ENCODE measurements at places on chromosomes 1 and 21. TPM values are rescaled to one million over a fixed set of nuclear protein-coding genes. Genes with fewer than 3 reads are reported as not detected.

GRCh38 chr1:184789884-184790283 lies 35.2 kb upstream of the EDEM3 start:
- DNase-seq, result no peak

The F13B gene
- not detected for total RNA-seq

The CFHR2 gene
- not detected for total RNA-seq

- DNase-seq, result no peak
Measured at GRCh38 chr1:234585330-234586055, 24.5 kb downstream of the IRF2BP2 start.

The HMCN1 gene
- total RNA-seq, result 6.0 TPM

GRCh38 chr1:235642011-235642942 lies 7.3 kb downstream of the GNG4 start:
- DNase-seq, result no peak

- DNase-seq, result no peak
Measured at GRCh38 chr1:62317021-62317768, 2.0 kb downstream of the KANK4 start.

DNA sequence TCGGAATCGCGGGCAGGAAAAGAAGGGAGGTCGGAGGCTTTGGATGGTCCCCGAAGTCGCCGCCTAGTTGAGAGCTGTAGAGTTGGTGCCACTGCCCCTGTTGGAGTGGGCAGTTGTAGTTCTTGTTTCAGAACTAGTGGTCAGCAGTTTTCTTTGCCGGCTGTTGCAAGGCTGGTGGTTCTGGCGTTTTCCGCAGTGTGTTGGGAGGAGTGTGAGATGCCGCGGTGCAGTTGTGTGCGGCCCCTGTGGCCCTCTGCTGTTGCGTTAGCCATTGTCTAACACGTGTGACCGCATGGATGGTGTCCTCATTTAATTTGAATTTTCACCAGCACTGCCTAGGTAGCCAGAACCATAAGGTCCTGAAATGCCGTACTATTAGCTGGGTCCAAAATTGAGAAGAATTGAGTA lies 1.4 kb downstream of the ARF1 start:
- no peak for DNase-seq

The CR1L gene
- total RNA-seq, result not detected

DNA sequence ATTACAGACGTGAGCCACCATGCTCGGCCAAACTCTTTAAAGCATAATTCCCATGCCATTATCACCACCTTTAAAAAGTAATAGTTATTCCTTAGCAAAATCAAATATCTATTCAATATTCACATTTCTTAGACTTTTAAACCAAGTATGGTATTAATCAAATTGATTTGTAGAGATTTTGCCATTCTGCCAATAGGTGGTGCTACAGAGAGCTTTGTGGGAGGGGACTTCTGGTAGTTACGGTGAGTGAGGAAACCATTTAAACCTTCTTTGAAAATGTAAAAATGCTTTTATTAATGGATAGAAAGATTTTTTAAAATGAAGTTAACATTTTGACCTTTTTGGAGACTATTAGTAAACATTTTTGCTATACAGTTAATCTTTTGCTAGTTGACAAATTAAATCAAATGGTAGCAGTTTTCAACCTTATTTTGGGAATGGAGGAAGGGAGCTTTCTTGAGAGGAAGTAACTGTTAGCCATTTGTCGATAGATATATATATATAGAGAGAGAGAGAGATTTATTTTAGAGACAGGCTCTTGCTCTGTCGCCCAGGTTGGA lies 19.3 kb downstream of the IARS2 start:
- DNase-seq, result no peak

The SYCP1 gene
- total RNA-seq, result not detected

- no peak for DNase-seq
Measured at GRCh38 chr1:93502571-93502970, 54.7 kb downstream of the FNBP1L start.

GRCh38 chr21:15028186-15028585 lies 36.6 kb downstream of the NRIP1 start:
- no peak for DNase-seq

The CD160 gene
- total RNA-seq, result not detected

- DNase-seq, result no peak
Measured at GRCh38 chr1:163574119-163574518, 252.4 kb downstream of the NUF2 start.

- peak; percentile 22 for DNase-seq
Measured at GRCh38 chr1:27724961-27725373, 794 bp upstream of the FAM76A start.

- no peak for DNase-seq
Measured at GRCh38 chr21:42478504-42478903, 17.5 kb downstream of the RSPH1 start.

DNA sequence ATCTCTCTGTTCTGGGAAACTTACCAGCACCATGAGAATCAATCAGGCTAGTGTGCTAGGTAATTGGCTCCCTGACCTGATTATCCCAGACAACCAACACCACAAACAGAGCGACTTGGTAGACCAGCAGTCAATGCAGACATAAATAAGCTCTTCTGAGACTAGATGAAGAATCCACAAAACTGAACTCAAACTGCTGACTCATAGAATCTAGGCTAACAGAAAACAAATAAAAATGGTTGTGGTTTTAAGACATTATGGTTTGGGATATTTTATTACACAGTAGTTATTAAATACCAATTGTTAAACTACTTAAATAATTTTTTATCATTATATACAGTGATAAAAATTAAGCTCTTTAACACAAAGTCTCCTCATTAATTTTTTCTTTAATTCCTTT lies 535.7 kb downstream of the COL11A1 start:
- DNase-seq, result no peak

- no peak for DNase-seq
Measured at GRCh38 chr1:90100566-90100965, 105.7 kb downstream of the ZNF326 start.

DNA sequence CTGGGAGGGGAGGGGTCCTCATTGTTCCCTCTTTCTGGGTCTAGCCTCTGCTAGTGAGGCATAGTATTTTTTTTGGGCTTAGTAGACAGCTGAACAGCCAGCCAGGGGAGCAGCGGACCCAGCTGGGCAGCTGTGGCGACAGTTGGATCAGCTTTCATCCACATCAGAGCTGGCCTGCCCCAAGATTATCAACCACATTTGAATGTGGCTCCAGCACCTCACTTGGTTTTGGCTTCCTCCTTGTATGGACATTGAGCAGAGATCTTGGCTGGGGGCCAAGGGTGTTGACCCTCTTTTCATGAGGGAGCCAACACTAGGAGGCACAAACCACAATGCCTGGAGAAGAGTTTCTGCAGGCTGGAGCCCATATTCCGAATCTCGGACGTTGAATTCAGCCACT lies 25.0 kb downstream of the WNT4 start:
- DNase-seq, result no peak

- DNase-seq, result no peak
Measured at GRCh38 chr1:197745911-197746310, 29.4 kb downstream of the DENND1B start.

- no peak for DNase-seq
Measured at GRCh38 chr1:162388083-162388594, 6.6 kb downstream of the C1orf226 start.

GRCh38 chr1:221715321-221716169 lies 26.3 kb downstream of the DUSP10 start:
- no peak for DNase-seq

- no peak for DNase-seq
Measured at GRCh38 chr1:236830116-236830515, 35.0 kb downstream of the MTR start.

The AGMAT gene
- not detected for total RNA-seq

The FAM131C gene
- 11.8 TPM for total RNA-seq

DNA sequence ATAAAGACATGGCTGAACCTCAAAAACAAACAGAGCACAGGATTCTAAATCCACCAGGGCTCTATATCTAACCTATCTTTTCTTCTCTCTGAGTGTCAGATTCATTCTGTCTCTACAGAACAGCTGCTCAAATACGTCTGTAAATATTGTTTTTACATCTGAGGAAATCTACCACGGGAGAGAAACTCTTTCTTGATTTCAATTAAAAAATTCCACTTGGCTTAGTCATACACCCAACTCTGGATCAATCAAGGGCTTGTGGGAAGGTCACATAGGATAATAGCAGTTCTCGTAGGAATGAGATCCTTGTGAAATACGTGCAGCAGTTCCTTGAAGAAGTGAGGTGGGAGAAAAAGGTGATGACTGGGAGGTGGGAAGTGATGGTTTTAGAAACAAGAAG lies 1355.7 kb upstream of the ADGRL2 start:
- no peak for DNase-seq

The TMCO4 gene
- total RNA-seq, result 9.5 TPM

- DNase-seq, result no peak
Measured at GRCh38 chr1:47621483-47621882, 183.6 kb downstream of the FOXD2 start.

DNA sequence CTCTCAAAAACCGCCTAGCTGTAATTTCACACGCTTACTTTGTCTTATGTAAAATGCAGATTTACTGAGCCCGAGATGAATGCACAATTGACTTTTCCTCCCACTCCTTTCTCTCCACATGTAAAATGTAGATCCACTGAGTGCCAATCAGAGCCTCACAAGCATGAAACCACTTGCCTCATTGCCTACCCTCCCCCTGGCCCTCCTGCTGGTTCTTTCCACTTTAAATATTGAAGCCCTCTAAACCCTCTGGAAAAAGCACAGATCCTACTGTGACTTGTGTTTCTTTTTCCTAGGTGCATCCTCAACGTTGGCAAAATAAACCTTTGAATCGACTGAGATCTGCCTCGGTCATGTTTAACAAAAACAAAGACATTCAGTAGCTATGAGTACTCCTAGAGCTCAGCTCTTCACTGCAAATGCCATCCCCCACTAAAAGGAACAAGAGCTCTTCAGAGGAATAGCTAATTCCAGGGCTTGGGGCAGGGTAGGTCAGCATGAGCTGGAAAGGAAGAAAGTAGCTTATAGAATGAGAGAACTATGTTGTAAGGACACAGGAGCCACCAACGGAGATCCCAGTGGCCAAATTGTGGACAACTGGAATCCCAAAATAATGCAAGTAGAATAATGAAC lies 365.5 kb upstream of the RUNX1 start:
- DNase-seq, result no peak

The CLCA1 gene
- not detected for total RNA-seq

GRCh38 chr1:199956005-199956404 lies 71.5 kb upstream of the NR5A2 start:
- no peak for DNase-seq

The SEC22B gene
- 15.8 TPM for total RNA-seq

The TLCD4 gene
- total RNA-seq, result 42.7 TPM

DNA sequence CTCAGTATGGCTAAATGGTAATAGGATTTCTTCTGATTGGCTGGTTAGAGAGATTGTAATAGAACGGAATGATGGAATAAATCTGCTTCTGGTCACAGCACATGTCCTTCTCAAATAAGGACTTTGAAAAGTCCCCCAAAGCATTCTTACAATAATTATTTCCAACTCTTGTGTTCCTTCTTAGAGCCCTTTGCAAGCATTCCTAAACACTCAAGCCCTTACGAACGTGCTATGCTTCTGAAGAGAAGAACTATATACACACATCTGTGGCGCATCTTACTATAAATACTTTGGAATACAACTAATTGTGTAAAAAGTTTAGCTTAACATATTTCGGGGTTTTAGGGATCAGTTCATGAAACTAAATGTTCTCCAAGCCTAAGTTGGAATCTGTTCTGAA lies 25.6 kb downstream of the CLIC4 start:
- DNase-seq, result no peak

DNA sequence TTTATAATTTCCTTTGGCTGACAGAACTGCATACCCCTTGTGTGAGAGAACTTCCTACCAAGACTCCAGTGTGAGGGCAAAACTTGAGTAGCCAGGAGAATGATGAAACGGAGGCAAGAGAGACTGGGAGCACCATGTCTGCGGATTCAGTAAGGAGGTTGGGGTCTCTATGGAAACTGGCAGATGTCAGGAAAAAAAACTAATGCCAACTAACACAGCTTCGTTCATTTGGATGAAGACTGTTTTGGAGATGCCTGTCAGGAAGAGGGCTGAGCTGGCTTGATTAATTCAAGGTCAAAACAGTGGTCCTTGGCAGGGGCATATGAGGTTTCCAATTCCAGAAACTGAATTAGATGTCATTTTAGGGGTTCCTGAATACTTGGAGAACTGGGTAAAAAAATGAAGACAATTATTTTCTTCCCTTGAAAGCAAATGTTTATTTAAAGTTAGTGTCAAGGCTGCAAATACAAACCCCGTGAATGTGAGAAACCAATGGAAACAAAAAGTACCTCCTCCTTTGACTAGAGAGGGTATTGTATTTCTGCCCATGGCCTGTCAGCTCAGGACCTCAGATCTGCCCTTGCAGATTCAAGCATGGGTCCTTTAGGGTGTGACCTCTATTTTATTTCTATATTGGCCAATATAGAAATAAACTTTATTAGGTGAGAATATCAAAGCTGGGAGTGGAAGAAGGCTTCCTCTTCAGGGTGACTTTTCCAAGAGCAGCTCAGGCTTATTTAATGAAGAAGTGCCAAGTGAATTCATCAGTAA lies 110.5 kb downstream of the MAST2 start:
- DNase-seq, result no peak

DNA sequence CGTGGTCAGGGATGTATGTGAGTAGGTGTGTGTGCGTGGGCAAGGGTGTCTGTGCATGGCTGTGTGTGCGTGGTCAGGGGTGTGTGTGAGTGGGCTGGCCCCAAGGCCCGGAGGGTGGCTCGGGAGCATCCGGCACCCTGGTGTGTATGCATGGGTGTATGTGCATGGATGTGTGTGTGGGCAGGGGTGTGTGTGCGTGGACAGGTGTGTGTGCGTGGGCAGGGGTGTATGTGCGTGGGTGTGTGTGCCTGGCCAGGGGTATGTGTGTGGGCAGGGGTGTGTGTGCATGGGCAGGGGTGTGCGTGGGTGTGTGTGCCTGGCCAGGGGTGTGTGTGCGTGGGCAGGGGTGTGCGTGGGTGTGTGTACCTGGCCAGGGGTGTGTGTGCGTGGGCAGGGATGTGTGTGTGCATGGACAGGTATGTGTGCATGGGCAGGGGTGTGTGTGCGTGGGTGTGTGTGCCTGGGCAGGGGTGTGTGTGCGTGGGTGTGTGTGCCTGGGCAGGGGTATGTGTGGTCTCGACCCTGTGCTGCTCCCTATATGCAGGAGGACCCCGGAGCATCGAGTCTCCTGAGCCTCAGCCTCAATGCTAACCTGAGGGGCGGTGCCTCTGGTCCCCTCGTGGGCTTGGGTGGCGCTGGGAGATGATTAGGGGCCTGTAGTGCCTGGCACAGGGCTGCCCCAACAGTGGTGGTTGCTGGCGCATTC lies 16.3 kb downstream of the ARHGEF16 start:
- no peak for DNase-seq

GRCh38 chr1:2085080-2085479 lies 34.9 kb downstream of the PRKCZ start:
- no peak for DNase-seq

- DNase-seq, result no peak
Measured at GRCh38 chr1:221336126-221336525, 405.8 kb downstream of the DUSP10 start.

The STK40 gene
- 51.3 TPM for total RNA-seq

The RNF223 gene
- not detected for total RNA-seq

- DNase-seq, result no peak
Measured at GRCh38 chr1:93675271-93675670, 6.4 kb downstream of the BCAR3 start.

- DNase-seq, result no peak
Measured at GRCh38 chr21:16797540-16797939, 715.3 kb upstream of the CXADR start.

- no peak for DNase-seq
Measured at GRCh38 chr1:224411766-224412165, 22.8 kb downstream of the WDR26 start.

The C1orf226 gene
- total RNA-seq, result 5.2 TPM

The GJA8 gene
- not detected for total RNA-seq
